ENCODE measurements at places on chromosomes 7 and 10.
A peak's percentile ranks its signal among the peaks of the same experiment; 100 is the strongest.

DNA sequence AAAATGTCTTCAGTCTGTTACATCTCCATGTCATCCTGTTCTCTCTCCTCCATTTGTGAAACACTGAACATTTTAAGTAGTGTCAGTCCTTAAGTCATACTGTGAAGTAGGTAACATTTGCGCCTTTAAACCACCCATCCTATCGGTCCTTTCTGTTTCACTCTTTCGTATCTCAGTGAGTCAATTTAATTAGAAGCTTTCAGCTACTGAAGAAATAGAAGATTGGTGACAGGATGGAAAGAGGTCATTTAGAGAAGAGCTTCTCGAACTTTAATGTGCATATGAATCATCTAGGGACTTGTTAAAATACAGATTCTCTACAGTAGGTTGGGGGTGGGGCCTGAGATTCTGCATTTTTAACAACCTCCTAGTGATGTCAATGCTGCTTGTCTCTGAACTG, 113.4 kb downstream of the SRI start:
- DNase-seq = no peak

- peak; percentile 75 for DNase-seq
Measured at GRCh38 chr10:59625721-59626522, 83.7 kb downstream of the SLC16A9 start.

- no peak for DNase-seq
Measured at GRCh38 chr7:118606602-118607001, 382.1 kb downstream of the ANKRD7 start.

- no peak for DNase-seq
Measured at GRCh38 chr10:13801156-13801906, 214.6 kb downstream of the PRPF18 start.

DNA sequence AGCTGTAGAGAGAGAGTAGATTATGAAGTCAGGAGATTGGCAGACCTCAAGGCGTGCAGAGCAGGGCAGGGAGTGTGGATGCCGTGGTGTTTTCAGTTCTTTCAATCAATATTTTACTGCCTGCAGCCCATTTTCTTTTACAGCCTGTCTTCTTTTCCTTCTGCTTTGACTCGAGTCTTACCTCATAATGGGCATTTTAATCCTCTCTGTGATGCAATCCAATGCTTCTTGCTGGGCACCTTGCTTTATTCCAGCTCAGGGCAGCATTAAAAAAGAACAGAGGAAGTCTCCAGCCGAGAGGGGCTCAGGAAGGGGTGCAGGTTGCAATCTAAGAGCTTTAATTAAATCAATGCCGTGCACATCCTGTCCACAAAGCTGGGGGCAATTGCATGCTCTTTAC, 839.0 kb downstream of the LRMDA start:
- DNase-seq = no peak

- peak; percentile 88 for DNase-seq
Measured at GRCh38 chr10:119199231-119199992, 8.0 kb upstream of the GRK5 start.

DNA sequence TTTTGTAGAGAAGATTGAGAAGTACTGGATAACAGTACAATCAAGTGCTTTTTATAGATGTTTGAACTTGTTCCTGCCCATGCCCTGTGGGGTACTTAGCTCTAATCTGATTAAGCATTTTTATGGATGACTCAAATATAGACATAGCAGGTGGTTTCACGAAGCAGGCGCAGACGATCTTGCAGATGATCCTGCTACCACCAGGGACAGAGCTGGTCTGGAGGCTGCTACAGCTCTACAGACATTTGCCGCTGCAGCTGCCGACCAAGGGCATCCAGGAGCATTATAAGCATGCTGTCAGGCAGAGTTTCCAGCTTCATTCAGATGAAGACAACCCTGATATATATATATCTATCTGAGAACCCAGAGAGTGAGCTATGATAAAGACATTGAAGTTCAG, 650.4 kb downstream of the NXPH1 start:
- DNase-seq = no peak

GRCh38 chr7:2637505-2638223, 5.9 kb downstream of the TTYH3 start:
- no peak for DNase-seq
